Right atrium auricular region (tissue), 2 donors: ENCODE measurements at places on chromosomes 12 and 14. TPM values are rescaled to one million over a fixed set of nuclear protein-coding genes. Genes with fewer than 3 reads are reported as not detected.

Gene ZBTB1
- 18.5 TPM for total RNA-seq

Gene CDH24
- total RNA-seq, result 1.4 TPM

Gene DEGS2
- not detected for total RNA-seq

Gene SETD3
- total RNA-seq, result 84.2 TPM

Gene MYL6
- total RNA-seq, result 567 TPM

Gene ATG14
- 11.1 TPM for total RNA-seq

Gene SLC41A2
- 17.5 TPM for total RNA-seq

Gene LLPH
- 10.1 TPM for total RNA-seq

GRCh38 chr14:56474419-56475022 lies 105.1 kb upstream of the TMEM260 start:
- H3K36me3 ChIP-seq, result no peaks in the 10 kb centered on the region
- no peak overlapping the region for H3K27ac ChIP-seq
- no peak for DNase-seq
- H3K4me1 ChIP-seq, result no peaks in the 10 kb centered on the region
- H3K4me3 ChIP-seq, result no peak overlapping the region

- no peak overlapping the region for H3K27ac ChIP-seq
- DNase-seq, result no peak
- H3K4me1 ChIP-seq, result peaks cover 23% of the 10 kb centered on the region
- H3K36me3 ChIP-seq, result no peaks in the 10 kb centered on the region
Measured at GRCh38 chr12:114218136-114218535, 187.8 kb downstream of the TBX5 start.

DNA sequence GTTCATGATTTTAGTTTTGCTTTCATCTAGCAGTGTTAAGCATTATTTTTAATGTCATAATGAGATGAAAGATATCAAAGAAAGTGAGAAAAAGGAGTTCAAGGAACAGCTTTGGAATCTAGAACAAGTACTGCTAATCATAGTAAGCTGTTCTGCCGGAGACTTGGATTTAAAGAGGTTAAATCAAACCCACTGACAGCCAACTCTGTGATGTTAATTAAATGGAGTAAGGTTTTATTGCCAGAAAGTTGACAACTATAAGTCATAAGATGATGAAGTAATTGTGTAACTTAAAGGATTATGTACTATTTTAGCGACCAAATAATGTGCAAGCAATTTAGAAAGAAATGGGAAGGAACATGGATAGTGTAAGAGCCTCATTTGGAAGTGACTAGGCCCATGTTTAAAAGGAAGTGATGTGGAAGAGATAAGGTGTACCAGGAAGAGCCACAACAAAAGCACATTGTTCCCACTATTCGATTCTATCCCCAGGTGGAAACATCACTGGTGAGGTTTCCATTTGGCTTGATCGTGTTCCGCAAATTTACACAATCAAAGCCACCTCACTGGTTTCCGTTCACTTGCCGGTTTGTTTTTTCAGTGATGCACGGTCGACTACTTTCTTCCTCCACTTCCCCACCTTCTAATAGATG lies 388.5 kb downstream of the PAWR start:
- no peaks in the 10 kb centered on the region for H3K27me3 ChIP-seq
- no peak for DNase-seq
- no peaks in the 10 kb centered on the region for H3K36me3 ChIP-seq
- no peaks in the 10 kb centered on the region for H3K4me1 ChIP-seq
- H3K4me3 ChIP-seq, result no peak overlapping the region
- H3K27ac ChIP-seq, result no peak overlapping the region

DNA sequence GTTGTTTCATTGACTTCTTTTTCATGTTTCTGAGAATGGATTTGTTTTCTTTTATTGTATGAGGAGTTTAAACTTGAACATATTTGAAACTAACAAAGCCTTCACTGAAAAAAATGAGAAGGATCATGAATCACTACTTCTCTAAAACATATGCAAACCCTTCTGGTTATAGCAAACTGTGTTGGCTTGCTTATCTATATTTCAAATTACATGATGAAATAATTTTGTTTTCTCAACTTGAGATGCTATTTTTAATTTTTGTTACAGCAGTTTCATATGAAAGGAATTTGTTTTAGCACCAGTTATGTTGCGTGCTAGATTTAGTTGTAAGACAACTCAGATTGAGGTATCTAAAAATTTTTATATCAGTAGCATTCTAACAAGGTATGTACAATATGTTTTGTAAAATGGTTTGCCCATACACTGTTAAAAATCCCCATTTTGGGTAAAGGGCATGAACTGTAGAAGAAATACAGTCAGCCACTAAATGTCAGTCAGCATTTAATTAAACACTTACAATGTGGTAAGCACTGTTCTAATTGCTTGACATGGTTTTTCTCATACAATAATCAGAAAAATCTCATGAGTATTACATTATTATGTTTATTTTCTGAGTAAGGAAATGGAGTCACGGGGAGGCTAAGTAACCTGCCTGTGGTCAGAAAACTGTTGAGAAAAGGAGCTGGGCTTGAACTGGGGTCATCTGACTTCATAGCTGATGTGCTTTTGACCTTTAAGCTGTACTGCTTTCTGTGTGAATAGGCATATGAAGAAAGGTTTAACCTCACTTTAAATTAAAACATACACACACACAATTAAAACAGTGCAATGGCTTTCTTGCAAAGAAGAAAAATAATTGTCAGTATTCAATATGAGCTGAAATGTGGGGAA lies 105.7 kb downstream of the PLEKHA5 start:
- DNase-seq, result no peak
- H3K27ac ChIP-seq, result peak overlapping the region; percentile 87
- no peaks in the 10 kb centered on the region for H3K4me1 ChIP-seq
- no peak overlapping the region for H3K4me3 ChIP-seq

DNA sequence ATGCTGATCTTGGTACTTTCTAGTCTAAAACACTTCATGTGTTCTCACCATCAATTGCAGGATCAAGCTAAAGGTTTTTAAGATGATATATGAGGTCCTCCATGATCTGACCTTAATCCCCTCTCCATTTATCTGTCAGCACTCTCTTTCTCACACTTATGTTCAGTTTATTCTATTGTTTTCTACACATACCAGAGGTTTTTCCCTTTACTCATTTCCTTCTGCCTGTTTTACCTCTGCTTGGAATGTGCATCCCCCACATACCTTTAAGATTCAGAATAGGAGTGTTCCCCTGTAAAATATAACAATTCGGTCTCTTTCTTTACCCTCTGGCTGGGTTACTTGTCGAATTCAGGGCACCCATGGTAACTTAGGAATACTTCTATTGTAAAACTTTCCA lies 219.1 kb upstream of the PKP2 start:
- H3K4me1 ChIP-seq, result no peaks in the 10 kb centered on the region
- no peak overlapping the region for H3K27ac ChIP-seq
- H3K36me3 ChIP-seq, result no peaks in the 10 kb centered on the region
- H3K4me3 ChIP-seq, result no peak overlapping the region
- no peak for DNase-seq

GRCh38 chr14:68599896-68600610 lies 192.8 kb downstream of the ZFP36L1 start:
- DNase-seq, result no peak
- peak overlapping the region; percentile 81 for H3K27ac ChIP-seq

DNA sequence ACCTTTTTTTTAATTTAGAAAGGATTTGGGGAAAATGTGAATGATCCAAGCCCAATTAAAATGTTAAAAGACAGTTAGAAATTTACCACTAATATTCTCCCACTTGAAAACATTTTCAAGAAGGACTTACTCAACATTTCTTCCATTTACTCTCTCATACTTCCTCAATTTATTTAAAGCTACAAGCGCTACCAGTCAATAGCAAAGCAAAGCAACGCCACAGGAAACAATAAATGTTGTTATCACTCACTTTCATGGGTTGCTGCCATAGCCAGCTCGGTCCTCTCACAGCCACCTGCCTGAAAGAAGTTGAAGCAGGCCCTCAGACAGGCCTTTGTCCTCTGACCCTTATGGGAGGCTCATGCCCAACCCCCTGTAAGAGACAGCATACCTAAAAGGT lies 6.0 kb upstream of the SOS2 start:
- DNase-seq, result no peak
- H3K4me1 ChIP-seq, result no peaks in the 10 kb centered on the region
- no peaks in the 10 kb centered on the region for H3K27me3 ChIP-seq
- H3K36me3 ChIP-seq, result no peaks in the 10 kb centered on the region
- no peak overlapping the region for H3K27ac ChIP-seq
- no peak overlapping the region for H3K4me3 ChIP-seq

DNA sequence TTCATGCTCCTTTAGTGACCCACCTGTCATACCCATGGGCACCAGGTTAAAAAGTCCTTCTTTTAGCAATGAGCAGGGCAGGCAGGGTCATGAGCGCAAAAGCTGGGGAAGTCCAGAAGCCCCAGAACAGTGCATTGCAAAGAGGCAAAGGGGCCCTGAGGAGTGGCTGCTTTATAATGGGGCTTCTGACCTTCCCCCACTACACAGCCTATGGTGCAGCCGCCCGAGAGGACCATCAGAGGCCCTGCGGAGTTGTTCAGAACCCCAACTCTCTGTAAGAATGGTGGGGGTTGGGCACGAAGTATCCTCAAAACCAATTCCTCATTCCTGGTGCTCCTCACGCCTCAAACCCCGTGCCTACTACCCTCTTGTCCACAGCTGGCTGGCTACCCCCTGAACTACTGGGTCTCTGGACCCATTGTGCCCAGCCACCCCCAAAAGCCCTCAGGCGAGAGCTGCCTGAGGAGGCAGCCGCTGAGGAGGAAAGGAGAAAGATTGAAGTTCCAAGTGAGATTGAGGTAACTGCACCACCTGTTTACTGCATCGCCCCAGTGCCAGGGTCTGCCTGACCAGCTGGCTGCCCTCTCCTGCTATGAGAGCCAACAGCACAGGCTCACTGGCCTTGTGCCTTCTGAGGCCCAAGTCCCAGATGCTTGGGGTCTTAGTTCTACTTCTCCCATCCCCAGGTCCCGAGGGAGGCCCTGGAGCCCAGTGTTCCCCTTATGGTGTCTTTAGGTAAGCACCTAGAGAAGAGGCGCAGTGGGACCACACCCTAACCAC lies 6.7 kb downstream of the REC8 start:
- no peaks in the 10 kb centered on the region for H3K27me3 ChIP-seq
- peaks cover 10% of the 10 kb centered on the region for H3K4me1 ChIP-seq
- DNase-seq, result no peak
- H3K27ac ChIP-seq, result no peak overlapping the region

DNA sequence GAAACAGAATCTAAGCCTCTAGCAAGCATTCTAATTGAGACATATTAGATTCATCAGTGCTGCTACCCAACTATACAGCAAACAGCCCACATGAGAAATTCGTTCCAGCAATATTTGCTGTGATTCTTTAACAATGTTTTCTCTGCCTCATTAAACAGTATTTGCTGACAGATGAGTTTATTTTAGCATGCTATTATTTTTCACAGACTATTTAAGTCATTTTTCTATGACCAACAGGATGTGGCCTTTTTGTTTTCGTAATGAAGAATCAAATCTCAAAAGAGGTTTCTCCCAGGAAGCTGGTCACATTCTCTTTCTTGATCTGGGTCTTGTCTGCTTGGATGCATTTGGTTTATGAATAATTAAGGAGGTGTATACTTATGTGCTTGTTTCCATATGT lies 23.2 kb upstream of the SERPINA12 start:
- H3K27ac ChIP-seq, result no peak overlapping the region
- no peaks in the 10 kb centered on the region for H3K4me1 ChIP-seq
- no peak for DNase-seq

DNA sequence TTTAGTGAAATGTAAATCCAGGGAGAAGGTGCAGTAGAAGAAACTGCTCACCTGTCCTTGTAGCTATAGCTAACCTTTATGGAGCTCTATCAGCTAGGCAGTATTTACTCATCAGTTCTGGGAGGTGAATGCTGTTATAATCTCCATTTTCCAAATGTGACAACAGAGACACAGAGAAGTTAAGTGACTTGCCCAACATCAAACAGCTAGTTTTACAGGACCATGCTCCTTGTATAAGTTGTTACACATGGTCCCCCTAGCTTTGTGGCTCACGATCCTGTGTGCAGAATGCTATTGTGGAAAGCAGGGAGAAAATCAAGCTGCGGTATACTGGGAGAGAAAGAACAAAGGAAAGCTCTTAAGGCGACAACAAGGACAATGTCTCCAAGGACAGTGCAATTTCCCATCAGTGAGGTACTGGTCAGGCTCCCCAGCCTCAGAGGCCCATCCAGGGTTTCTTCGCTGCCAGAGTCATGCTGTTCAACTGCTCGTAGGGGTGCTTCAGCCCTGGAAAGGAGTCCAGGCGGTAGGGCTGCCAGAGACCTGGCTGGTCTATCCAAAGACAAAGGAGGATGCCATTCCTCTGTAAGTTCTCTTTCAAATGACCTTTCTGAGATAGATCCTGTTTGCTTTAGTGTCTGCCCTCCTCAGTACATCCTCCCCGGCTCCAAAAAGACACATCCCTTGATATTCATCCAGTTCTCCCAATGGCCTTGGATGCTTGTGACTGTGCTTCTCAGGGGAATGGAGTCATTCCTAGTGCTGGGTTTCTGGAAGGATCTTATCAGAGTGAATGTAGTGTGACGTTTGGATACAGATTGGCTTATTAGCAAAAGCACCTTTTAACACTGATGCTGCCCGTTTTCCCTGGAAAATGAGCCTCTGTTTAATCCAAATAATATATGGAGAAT lies 95.5 kb downstream of the ARF6 start:
- H3K4me1 ChIP-seq, result peaks cover 8% of the 10 kb centered on the region
- H3K36me3 ChIP-seq, result no peaks in the 10 kb centered on the region
- H3K27me3 ChIP-seq, result no peaks in the 10 kb centered on the region

- H3K27me3 ChIP-seq, result no peaks in the 10 kb centered on the region
- H3K4me1 ChIP-seq, result no peaks in the 10 kb centered on the region
- H3K4me3 ChIP-seq, result no peak overlapping the region
- no peak overlapping the region for H3K27ac ChIP-seq
- DNase-seq, result no peak
Measured at GRCh38 chr14:58878439-58879139, 240.8 kb downstream of the DACT1 start.

GRCh38 chr12:105570944-105571343 lies 240.5 kb downstream of the C12orf75 start:
- no peaks in the 10 kb centered on the region for H3K4me1 ChIP-seq
- no peak overlapping the region for H3K4me3 ChIP-seq
- H3K27me3 ChIP-seq, result no peaks in the 10 kb centered on the region
- no peak for DNase-seq

DNA sequence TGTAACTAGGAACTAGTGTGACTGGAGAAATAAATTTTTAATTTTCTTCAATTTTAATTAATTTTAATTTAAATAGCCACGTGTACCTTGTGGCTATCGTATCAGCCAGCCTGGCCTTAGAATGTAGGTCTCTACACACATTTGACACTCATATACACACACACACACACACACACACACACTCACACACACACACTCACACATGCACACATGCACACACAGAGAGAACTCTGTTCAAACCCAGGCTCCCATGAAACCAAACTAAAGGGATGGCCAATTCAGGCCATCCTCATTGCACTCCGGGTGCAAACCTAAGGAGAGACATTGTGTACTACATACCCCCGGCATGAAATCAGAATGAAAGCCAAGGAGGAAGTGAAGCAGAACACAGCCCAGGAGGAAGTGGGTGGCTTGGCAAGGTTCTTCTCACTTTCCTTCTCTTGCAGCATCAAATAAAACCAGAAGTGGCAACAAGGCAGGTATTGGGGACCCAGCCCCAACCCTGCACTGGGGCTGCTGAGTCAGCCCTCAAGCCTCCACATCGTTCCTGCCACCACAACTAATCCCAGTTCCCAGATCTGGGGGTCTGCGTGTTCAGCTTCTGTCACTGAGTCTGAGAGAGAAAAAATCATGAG lies 26.2 kb upstream of the CHPT1 start:
- DNase-seq, result no peak
- no peak overlapping the region for H3K4me3 ChIP-seq
- H3K27me3 ChIP-seq, result no peaks in the 10 kb centered on the region

GRCh38 chr14:37652042-37652441 lies 56.6 kb downstream of the TTC6 start:
- H3K27me3 ChIP-seq, result no peaks in the 10 kb centered on the region
- no peaks in the 10 kb centered on the region for H3K4me1 ChIP-seq
- no peaks in the 10 kb centered on the region for H3K36me3 ChIP-seq
- no peak overlapping the region for H3K4me3 ChIP-seq
